ENCODE measurements at places on chromosomes 1 and 21. TPM values are rescaled to one million over a fixed set of nuclear protein-coding genes. Genes with fewer than 3 reads are reported as not detected.

KRTAP11-1 gene
- not detected for total RNA-seq

PEF1 gene
- 70.0 TPM for total RNA-seq

NOL9 gene
- 38.3 TPM for total RNA-seq

ADGRL4 gene
- 0.65 TPM for total RNA-seq

SPOCD1 gene
- total RNA-seq, result 48.9 TPM

ACKR1 gene
- total RNA-seq, result not detected

TRAF3IP3 gene
- not detected for total RNA-seq

NUP210L gene
- 0.86 TPM for total RNA-seq

KCNJ9 gene
- total RNA-seq, result 0.11 TPM

DNAJC28 gene
- 3.1 TPM for total RNA-seq

CFHR1 gene
- total RNA-seq, result 1.5 TPM

HES3 gene
- not detected for total RNA-seq

PAQR6 gene
- total RNA-seq, result 0.26 TPM

LRRC3 gene
- total RNA-seq, result 0.26 TPM

VWA5B1 gene
- not detected for total RNA-seq

ROR1 gene
- total RNA-seq, result 12.0 TPM

RNF186 gene
- not detected for total RNA-seq

PCP4 gene
- not detected for total RNA-seq

FAM72C gene
- total RNA-seq, result 0.13 TPM

DUSP10 gene
- total RNA-seq, result 38.7 TPM

ARHGAP30 gene
- total RNA-seq, result not detected

PDZK1 gene
- 0.39 TPM for total RNA-seq

EXO1 gene
- 4.1 TPM for total RNA-seq

OR6N2 gene
- not detected for total RNA-seq

NBPF15 gene
- total RNA-seq, result 42.4 TPM

PIGR gene
- total RNA-seq, result not detected

MARK1 gene
- total RNA-seq, result 0.78 TPM

LINGO4 gene
- not detected for total RNA-seq

GPR37L1 gene
- total RNA-seq, result under 0.01 TPM

IL24 gene
- not detected for total RNA-seq

SPATA21 gene
- not detected for total RNA-seq
